ENCODE measurements at places on chromosomes 6 and 20. TPM values are rescaled to one million over a fixed set of nuclear protein-coding genes. Genes with fewer than 3 reads are reported as not detected.

The SPO11 gene
- total RNA-seq: not detected

The FGD2 gene
- 0.68 TPM for total RNA-seq

GRCh38 chr20:8631271-8631670 is 437.6 kb upstream of the PLCB4 start:
- no peak for DNase-seq

- no peak for DNase-seq
Measured at GRCh38 chr6:141460743-141461484, 671.8 kb upstream of the GJE1 start.

- DNase-seq: no peak
Measured at GRCh38 chr6:90722648-90723047, 135.8 kb upstream of the MAP3K7 start.

DNA sequence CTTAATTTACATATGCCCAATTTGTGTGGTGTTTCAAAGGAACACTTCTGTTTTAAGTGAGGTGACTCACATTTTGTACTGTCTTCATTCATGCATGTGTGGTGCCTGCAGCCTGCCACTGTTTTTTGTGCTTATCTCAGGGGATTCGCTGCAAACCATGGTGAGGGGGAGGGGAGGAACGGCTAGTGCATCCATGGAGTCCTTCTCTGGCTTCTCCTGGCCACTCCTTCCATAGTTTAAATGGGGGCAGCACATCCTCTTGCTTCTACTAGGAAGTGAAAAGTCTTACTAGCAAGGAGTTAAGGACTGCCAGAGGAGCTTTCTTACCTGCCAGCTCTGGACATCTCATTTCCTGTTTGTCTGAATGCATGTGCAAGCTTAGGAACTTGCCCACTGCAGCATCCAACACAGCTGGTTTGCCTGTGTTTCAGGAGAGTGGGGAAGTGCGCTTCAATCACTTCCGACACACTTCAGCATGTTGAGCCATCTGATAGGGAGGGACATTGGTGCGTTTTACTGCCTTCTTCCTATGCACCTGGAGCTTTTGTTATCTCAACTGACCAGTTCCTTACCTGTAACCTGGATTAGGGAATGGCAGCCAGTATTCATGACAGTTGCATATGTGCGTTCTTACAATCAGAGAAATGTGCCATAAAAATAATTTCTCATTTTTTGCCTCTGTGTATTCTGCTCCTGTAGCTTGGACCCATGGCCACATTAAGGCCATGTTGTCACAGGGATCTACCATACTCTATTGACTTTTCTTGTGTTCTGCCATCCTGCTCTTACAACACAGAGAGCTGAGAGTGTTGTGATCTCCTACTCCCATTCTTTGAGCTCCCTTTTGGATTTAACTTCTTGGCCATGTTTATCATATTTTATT is 211.3 kb downstream of the ARID1B start:
- no peak for DNase-seq

- DNase-seq: peak; percentile 26
Measured at GRCh38 chr6:129748212-129748900, 38.4 kb upstream of the ARHGAP18 start.

DNA sequence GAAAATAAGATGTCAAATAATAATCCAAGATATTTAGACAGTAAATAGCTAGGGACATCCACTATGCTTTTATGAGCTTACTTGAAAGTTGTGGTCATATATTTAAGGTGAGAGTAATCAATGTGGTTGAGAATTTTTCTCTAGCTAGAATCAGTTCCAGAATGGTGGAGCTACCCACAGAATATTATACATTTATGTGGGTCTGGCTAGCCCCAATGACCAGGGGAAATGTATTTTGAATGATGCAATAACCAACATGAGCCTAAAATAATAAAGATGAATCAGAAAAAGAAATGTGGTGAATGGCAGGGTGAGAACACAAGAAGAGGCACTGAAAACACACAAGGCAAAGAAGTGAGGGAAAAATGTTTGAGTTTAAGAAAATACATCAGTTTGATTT is 325.7 kb downstream of the TBC1D32 start:
- no peak for DNase-seq

DNA sequence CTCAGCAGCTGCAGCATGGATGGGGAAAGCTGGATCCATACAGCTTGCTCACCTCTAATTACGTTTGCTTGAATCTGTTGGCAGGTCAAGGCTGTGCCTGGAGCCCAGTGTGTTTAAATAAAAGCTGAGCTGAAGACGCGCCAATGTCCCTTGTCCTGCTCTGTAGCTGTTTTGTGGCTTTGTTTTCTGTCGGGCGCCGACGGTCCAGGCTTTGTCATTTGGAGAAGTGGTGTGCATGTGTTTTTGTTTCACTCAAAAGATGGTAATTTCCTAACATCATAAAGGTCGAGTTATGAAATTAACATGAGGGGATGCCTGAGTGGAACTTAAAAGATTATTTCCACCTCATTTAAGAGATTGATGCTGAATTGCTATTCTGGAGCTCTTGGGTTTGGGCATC is 107.6 kb downstream of the SLC24A3 start:
- no peak for DNase-seq
